Thymus (tissue), 14 donors: ENCODE measurements at places on chromosomes 5 and 9. TPM values are rescaled to one million over a fixed set of nuclear protein-coding genes. Genes with fewer than 3 reads are reported as not detected.

The AMBP gene
- total RNA-seq: 0.38 TPM

The GRK6 gene
- 57.4 TPM for total RNA-seq

The ADAMTS13 gene
- total RNA-seq: 0.94 TPM

The PCDHA4 gene
- 0.05 TPM for total RNA-seq

DNA sequence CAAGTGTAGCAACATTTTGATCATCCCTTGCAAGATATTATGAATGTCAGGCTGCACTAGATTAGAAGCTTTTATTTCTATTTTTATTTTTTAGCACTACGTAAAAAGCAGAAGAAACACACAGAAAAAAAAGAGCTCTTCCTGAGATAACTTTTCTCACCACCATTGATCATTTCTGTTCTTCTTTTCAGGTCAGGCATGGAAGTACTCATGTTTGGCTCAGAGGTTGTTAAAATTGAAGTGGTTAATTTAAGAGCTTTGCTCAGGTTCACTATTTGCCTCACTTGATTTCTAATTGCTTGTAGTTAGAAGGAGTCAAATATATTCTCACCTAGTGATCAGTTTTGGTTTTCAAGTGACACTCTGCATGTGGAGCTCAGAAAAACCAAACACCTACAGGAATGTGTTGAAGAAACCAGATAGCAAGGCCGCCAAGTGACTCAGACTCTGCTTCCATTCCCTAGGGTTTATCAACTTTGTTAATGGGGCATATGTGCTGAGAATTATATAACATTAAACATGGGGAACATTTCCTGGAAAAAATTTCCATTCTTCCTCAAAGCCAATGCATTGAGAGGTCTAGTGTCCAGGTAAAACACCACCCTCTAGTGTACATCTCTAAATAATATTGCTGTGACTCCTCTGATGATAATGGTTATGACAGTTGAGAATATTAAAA, 679.8 kb downstream of the CETN3 start:
- no peak for DNase-seq

DNA sequence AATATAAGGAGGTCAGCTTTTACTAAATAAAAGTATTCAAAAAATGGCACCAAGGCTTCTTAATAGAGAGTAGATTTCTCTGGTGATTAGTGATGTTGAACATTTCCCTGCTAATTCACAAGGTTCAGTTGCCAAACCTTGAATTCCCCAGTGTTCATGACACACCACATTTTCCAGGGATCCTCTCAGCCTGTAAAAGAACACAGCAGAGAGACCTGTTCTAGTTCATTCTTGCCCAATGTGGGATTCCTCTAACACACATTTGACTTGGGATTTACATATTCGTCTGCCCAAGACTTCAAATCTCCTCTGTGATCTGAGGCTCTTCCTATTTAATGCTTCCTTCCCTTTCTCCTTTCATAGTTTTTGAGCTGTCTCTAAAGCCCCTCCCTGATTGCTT, 273.2 kb upstream of the CDH9 start:
- DNase-seq: no peak
